Activated CD4-positive, alpha-beta T cell treated with anti-CD3 and anti-CD28 coated beads, Interleukin-2, amount 50 U/mL, for 48 hours (primary cell): ENCODE measurements at places on chromosomes 1 and 21.

- no peak for DNase-seq
These were observed 364.7 kb downstream of the SMYD3 start for GRCh38 chr1:246142320-246142893.

DNA sequence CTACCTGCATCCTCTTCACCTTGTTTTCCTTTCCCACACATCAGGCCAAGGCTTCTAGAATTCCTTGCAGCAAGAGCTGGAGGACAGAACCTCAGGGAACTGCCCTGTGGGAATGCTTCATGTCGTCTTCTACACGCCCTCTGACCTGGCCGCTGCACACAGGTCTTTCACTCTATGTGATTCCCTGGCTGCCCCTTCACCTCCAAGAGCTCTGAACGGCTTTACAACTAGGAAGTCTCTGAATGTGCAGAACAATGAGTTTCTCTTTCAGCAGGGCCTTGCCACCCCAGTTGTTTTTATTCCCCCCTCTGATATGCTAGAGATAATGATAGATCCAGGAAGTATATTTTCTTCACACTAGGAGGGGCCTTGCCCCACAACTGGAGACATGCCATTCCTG is 142.6 kb downstream of the CLIC6 start:
- DNase-seq: no peak

- no peak for DNase-seq
These were observed 28.0 kb upstream of the PLCH2 start for GRCh38 chr1:2448098-2448445.

- DNase-seq: no peak
These were observed 423.3 kb upstream of the ADGRL2 start for GRCh38 chr1:81377406-81377805.

GRCh38 chr1:9881838-9882249 is 28.2 kb downstream of the CTNNBIP1 start:
- DNase-seq: no peak

DNA sequence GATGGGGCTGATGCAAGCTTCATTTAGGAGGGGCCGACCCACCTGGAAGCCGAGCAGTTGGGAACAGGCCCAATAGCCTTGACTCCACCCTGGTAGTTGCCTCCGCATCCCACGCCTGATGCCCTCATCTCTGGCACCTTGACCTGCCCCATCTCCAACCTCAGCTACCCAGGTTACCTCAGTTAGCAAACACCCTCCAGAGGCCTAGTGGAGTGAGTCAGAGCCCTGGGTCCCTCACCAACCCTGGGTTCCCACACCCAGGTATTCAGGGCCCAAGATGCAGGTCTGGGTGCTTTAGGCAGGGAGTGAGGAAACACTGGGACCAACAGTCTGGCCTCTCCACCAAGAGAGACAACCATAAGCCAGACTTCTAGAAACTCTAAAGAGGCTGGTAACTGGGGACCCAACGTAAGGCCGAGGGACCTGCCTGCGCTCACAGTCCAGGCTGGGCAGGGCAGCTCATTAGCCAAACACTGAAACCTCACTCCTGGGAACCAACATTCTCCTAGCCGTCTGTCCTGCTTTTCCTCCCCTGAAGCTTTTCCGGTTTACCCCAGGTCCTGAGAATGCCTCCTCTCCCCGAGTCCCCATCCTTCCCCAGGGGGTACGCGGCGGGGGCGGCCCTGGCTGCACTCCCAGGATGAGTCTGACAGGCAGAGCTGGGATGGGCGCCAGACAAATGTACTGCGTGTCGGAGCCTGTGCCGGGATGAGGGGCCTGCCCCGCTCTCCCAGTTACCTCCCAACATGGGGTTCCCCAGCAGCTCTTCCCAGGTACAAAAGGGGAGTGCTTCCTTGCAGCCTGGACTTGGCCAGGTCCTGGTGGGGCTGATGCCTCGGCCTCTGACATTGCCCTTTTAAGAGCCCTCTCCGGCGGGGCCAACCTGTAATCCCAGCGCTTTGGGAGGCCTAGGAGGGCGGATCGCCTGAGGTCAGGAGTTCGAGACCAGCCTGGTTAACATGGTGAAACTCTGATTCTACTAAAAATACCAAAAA is 8.9 kb upstream of the CELSR2 start:
- DNase-seq: no peak

GRCh38 chr21:26719750-26720149 is 125.5 kb downstream of the ADAMTS1 start:
- DNase-seq: no peak

- DNase-seq: no peak
These were observed 123.2 kb downstream of the NPHP4 start for GRCh38 chr1:5868931-5869500.

DNA sequence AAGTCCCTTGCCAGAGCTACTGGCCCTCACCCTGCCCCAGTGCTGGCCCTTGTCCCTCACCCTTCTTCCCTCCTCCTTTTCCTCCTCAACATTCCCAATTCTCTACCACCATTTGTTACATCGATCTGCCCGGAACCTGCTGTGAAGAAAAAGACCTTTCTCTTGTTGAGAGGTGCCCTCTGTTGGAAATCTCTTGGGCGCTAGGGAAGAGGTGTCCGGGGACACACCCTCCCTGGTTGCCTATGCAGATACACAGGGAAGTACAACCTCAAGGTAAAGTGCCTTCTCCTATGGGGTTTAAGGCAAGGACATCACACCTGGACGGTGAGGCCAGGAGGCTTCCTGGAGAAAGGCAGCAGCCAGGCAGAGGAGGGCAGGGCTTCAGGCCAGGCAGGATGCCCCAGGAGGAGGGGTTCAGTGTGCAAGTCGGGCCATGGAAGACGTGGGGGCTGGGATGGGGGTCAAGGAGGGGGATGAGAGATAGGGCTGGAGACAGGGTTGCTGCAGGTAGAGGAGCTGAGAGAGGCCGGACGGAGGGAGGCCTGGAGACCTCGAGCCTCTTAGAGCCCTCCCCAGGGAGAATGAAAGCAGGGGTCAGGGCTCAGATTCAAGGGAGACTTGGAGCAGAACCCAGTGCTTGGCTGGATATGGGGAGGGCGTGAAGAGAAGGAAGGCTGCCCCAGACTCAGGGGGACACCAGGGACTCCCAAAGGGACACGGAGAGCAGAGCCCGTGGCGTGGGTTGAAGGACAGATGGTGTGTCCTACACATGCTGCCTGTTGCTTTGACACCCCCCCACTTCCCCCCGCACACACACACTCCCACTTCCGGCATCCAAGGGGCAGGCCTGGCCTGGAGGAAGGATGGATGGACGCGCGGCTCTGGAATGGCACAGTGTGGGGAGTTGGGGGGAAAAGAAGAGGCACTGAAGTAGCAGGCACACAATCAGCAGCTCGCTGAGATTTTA is 44.5 kb downstream of the RIPK4 start:
- no peak for DNase-seq

GRCh38 chr1:233972951-233973635 is 68.6 kb downstream of the SLC35F3 start:
- no peak for DNase-seq

GRCh38 chr1:111649648-111650047 is 30.1 kb downstream of the RAP1A start:
- no peak for DNase-seq

GRCh38 chr1:69246109-69246508 is 321.6 kb upstream of the LRRC7 start:
- DNase-seq: no peak

- DNase-seq: no peak
These were observed 84.4 kb upstream of the JAK1 start for GRCh38 chr1:65050735-65051134.

DNA sequence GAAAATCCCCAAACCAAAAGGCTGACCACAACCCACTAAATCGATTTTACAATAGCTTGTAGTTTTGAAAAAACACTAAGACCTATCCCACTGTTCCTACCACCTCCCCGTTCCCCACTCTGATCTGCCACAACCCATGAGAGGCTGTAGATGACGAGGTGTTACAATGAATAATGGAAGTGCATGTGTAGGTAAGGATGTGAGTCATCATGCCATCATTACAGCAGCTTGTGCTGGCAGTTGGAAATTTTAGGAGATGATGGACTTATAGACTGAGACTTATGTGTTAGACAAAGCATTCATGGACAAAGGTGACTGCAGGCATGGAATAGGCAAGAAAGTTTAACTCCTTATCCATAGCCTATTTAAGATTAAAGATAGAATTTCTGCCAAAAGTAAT is 184.7 kb upstream of the CACYBP start:
- DNase-seq: peak; percentile 29

GRCh38 chr1:53729456-53730223 is 9.3 kb downstream of the GLIS1 start:
- no peak for DNase-seq

DNA sequence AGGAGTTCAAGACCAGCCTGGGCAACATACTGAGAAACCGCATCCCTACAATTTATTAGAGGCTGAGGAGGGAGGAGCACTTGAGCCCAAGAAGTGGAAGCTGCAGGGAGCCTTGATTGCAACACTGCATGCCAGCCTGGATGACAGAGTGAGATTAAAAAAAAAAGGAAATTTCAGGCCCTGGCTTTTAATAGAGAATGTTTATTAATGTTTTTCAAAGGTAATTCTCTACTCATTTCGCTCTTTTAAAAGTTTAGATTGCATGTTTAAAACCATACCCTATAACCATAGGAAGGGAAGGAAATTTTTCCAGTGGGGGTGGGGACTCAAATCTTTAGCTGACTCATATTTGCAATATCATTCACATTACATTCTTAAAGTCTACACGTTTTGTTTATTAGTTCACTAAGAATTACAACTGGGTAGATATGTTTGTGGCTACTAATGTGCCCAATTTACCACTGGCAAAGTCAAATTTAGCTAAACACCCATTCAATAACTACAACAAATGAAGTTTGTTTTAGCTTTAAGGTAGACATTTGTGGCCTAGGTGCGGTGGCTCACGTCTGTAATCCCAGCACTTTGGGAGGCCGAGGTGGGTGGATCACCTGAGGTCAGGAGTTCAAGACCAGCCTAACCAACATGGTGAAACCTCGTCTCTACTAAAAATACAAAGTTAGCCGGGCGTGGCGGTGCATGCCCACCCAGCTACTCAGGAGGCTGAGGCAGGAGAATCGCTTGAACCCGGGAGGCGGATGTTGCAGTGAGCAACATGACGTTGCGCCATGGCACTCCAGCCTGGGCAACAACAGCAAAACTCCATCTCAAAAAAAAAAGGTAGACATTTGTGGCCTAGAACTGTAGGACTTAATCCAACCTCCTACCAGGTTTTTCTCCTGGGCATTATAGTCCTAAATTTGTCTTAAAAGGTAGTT is 5.0 kb downstream of the KDM5B start:
- no peak for DNase-seq

DNA sequence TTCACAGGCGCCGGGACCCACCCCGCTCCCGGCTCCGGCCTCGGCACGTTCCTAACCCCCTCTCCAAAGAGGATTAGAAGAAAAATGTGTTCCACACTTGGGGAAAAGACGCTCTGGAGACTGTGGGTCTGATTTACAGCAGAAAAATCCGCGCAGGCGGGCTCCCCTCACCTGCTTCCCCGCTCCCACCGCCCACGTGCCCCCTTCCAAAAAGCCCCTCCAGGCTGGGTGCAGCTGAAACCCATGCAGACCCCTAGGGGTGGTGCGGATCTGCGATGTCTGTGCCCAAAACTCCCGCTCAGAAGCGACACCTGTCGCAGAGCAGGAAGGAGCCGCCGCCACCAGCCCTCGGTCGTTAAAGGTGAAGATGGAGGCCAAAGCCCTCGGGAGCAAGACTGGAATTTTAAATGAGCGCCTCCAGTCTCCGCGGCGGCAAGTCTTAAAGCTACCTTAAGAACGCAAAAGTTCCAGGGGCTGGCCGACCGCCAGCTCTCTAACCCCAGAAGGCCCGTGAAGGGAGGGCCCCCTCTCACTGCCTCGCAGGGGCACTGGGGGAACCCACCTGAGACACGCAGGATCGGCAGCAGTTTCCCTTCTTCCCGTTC is 688 bp upstream of the CHD5 start:
- DNase-seq: no peak

GRCh38 chr1:193211539-193211938 is 25.1 kb upstream of the B3GALT2 start:
- no peak for DNase-seq

DNA sequence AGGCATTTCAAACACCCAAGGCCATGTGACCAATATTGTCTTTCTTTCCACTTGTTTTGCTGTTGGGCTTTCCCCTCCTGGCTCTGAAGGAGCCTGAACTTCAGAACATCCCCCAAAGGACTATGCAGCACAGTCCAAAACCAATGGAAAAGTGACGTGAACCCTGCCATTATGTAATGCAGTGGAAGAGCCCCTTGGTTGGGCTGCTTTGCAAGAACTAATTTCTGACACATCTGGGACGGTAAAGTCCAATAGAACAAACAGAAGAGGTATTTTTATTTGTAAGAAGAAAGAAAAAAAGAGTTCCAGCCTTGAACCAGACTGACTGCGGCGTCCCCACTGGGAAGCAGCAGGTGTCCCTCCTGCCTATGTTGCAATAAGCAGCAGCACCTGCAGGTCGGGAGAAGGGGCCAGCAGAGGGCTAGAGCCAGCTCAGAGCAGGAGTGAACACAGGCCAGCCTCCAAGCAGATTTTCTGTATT is 116.7 kb downstream of the CDC7 start:
- DNase-seq: no peak

GRCh38 chr21:46038341-46038829 is 56.8 kb downstream of the COL6A1 start:
- DNase-seq: no peak

- DNase-seq: no peak
These were observed 46.0 kb upstream of the IL12RB2 start for GRCh38 chr1:67261680-67262079.

- DNase-seq: no peak
These were observed 574 bp downstream of the IGSF9 start for GRCh38 chr1:159944623-159945455.

- DNase-seq: no peak
These were observed 87.6 kb downstream of the BCAR3 start for GRCh38 chr1:93593854-93594602.

DNA sequence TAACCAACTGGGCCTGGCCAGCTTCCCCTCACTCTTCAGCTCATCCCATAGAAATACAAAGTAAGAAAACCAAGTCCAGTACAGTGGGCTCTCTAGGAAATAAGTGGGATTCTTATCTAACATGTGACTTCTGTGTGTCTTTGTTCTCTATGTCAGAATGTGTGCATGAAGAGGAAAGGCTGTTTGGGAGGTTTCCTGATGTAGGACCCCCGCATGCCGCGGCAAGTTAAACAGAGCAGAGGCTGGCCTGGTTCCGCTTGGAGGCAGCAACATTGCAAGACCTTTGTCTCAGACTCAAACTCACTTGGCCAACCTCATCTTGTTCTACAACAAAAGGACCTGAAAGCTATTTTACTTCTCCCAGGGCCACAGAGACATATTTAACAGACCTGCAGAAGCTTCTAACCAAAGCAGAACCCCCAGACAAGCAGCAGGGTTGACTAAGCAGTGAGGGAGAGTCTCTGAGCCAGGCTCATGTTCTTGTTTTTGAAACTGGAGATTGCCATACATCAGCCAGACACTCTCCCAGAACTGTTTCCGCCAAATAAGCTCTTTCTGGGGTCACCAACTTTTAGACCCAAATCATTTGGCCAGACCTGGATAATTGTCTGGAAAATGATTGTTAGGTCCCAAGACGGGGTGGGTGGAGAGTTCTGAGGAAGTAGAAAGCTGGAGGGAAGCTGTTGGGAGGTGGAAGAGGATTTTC is 6.2 kb downstream of the MTARC2 start:
- DNase-seq: no peak
